Anterior cingulate cortex (tissue), 58 donors: ENCODE measurements at places on chromosomes 2 and 18.

- no peak for DNase-seq
Measured at GRCh38 chr18:69128978-69129377, 271.7 kb upstream of the DOK6 start.

DNA sequence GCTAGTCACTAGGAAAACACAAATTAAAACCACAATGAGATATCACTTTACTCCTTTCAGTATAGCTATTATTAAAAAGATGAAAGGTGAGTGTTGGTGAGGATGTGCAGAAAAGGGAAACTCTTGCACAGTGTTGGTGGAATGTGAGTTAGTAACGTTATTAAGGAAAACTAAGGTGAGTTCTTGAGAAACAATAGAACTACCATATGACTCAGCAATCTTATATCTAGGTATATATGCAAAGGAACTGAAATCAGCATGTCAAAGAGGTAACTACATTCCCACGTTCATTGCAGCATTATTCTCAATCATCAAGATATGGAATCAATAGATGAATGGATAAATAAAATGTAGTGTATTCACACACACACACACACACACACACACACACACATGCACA, 117.3 kb upstream of the HNMT start:
- DNase-seq, result no peak

DNA sequence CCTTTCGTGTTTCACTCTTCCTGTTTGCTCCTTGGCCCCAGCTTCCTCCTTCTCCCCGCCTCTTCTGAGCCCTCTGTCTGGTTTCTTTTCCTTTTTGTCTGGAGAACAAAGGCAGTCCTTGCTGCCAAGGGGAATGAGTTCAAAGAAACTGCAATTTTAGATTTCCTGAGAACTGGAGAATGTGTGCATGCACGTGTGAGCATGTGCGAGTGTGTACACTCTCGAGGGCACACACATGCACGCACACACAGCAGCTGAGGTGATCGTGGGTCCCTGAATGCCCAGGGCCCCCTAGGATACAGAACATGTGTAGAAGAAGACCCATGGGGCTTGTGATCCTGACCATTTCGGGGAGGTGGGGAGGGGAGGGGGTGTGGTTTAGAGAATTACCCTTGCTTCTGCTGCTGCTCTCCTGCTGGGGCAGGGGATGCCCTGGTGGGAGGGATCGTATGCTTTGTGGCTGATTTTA, 151.8 kb downstream of the DYSF start:
- DNase-seq, result no peak

- no peak for DNase-seq
Measured at GRCh38 chr2:191148791-191149190, 2.0 kb downstream of the STAT4 start.

DNA sequence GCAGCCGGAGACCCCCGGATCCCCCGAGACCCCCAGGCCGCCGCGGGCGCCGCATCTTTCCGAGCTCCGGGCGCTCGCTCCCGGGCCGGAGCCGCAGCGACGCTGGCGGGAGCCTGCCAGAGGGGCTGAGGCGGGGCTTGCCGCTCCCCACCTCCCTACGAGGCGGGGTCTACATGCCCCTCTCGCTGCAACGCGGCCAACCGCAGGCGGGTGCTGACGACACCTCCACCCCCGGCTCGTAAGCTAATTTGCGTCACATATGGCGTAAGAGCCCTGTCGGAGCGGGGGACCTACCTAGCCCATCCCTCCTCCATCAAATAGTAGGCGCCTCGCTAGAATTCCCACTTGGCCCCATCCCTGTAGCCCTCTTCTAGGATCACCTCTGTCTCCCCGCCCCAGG, at the start of gene PTPRN:
Gene PTPRN, minus strand, starts transcription at position 124 of the 400 bp plus-strand sequence. Its CDS starts 69 bp downstream, at position 55.
- DNase-seq, result peak; percentile 78

DNA sequence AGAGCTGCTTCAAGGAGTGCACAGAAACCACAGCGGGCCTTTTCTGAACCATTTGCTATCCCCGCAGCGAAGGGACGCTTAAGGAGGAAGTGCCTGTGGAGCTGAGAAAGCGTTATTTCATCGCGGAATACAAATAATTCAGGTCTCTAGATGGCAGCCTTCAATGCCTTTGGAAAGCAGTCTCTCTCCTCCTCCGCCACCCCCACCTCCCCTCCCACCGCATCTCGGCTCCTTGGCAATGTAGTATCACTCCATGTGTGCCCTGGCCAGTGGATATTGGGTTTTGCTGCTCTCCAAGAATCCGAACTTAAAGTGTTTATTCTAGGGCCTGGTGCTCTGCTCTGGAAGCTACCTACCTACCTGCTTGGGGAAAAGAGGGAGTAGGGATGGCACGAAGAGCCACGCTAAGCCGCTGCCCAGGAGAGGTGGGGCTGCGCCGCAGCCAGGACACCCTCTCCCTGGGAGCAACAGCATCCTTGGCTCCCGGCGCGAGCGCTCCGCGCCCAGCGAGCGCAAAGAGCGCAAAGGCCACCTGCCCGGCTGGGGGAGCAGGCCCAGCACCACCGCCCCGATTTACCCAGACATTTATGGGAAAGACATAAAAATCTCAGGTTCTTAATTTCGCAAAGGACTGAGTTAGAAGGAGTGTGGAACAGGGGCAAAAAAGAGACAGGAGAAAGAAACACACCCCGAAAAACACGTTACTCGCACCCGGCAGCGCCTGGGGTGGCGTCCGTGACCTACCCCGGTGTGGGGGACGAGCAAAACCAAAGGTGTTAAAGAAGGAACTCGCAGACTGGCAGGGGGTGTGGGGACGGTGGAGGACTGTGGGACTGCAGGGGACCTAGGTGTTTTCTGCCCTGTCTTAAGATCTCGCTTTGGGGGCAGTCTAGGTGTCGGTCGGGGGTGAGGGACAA, 1.0 kb downstream of the SPHKAP start:
- DNase-seq, result peak; percentile 8

DNA sequence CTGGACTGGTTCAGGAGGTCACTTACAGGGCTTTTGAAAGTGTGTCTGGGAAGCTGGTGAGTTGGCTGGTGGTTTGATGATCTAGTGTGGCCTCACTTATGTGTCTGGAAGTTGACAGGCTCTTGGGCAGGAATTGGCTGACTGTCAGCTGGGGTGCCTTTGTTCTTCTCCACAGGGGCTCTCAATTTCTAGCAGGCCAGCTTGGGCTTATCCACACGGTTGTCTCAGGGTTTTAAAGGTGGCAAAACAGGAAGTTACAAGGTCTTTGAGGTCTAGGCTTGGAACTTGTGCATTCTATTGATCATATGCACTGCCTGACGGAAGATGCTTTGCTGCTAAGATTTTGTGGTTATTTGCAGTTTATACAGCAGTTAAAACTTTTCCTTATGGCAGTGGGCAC, 52.0 kb upstream of the CELF4 start:
- DNase-seq, result no peak

GRCh38 chr2:154158101-154158500, 286.4 kb downstream of the GALNT13 start:
- no peak for DNase-seq

DNA sequence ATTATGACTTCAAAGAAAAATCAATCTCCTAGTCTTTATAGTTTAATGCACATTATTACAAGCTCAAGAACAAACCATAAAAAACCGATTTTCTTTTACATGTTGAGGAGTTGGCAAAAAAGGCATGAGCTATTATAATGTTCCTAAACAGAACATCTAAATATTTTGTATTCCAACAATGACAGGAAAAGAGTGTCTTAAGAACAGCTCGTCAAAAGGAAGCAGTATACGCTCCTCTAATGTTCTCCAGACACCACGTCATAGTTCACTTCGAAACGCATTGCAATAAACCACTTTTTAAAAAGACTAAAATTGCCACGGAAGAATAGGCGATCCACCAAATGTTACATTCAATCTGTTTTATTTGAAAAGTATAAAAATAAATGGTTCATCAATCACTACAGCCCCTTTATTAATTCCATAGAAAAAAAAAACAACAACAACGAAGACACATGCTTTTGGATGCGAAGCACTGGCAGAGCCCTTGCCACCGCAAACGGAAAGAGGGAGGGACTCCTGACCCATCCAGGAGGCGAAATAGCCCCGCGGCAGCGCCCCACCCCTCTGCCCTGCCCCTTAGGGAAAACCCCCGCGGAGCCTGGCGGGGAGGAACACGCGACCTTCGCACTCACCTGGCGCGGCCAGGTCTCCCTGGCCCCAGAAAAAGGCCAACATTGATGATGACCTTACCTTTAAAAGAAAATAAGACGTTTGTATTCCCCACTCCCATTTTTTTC, 45.8 kb downstream of the MBP start:
- no peak for DNase-seq

- DNase-seq, result no peak
Measured at GRCh38 chr18:40357536-40357935, 1597.5 kb upstream of the PIK3C3 start.

- no peak for DNase-seq
Measured at GRCh38 chr2:3429066-3429610, 49.6 kb downstream of the TRAPPC12 start.

- DNase-seq, result no peak
Measured at GRCh38 chr2:200351815-200352214, 45.3 kb downstream of the SPATS2L start.

DNA sequence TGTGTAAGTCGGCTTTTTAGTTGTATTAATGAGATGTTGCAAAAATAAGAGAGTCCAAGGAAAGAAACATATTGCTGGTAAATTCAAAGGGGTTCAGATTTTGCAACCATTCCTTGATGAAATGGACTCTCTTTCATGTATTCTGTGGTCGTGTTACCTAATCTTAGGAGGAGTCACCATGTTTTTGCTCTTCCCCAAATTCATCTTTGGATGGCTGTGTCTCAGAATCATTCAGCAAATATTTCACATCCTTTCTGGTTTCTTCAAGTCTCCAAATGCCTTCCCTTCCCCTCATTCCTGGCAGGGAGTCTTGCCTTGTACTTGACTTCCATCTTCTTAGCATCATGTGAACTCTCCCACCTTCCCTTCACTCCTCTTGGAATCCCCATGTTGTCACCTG, 66.1 kb downstream of the PTPRM start:
- DNase-seq, result no peak

DNA sequence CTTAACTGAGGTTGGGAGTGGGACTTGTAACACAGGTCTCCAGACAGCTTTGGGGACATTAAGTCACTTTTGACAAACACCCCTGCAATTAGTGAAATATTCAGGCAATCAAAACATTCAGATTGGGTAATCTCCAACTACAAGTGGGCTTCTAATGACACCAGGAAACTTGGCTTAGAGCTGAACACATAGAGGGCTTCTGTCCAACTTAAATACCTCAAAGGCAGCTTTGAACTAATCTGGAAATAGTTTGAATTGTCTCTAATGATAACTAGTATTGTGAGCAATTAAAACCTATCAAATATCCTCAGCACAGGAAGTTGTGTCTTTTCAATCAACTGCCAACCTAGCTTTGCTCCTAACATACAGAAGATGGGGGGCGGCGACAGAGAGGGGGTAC, 5.1 kb upstream of the ASPRV1 start:
- DNase-seq, result no peak

DNA sequence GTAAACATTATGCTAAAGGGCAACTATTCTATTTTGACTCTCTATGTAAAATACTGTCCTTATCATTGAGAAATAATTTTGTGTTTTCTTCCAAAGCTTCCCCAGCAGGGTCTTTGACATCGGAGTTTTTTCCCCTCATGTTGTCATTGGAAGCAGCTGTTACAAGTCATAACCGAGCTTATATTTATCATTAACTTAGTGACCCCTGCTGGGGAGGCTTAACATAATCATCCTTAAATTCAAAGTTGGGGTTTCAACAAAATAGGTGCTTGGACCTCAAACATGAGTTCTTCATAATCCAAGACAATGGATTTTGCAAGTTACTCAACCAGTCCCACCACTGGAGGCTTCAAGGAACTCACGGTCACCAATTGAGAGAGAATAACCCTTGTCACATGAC, 330.9 kb downstream of the DCC start:
- no peak for DNase-seq

DNA sequence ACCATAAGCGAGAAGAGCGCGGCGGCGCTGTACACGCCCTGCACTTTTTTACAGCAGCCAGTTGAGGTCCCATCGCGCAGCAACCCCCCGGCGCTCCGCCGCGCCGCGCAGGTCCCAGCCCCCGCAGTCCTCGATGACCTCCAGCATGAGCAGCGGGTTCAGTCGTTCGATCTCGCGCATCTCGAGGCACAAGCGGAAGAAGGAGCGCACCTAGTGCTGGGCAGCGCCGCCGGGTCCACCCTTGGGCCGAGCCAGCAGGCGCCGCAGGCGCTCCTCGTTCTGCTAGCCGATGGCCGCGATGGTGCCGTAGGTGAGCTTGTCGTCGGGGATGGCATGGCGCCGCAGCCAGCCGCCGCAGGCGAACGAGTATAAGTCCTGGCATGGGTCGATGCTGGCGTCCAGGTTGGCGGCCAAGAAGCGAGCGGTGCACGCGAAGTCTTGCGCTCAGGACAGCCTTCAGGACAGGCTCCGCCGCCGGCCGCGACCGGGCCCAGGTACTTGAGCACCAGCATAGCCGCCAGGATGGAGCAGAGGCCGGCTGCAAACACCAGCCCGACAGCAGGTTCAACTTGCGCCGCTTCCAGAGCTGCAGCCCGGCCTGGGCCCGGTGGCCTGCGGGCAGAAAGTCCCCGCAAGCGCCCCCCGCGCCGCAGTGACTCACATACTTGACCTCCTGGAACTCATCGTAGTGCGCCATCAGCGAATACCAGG, 8.3 kb downstream of the ALPP start:
- DNase-seq, result no peak

- DNase-seq, result no peak
Measured at GRCh38 chr2:25586726-25587144, 86.6 kb downstream of the DTNB start.

GRCh38 chr2:224586127-224586695, 1.0 kb upstream of the CUL3 start:
- DNase-seq, result no peak

- DNase-seq, result no peak
Measured at GRCh38 chr2:51717312-51717711, 685.4 kb upstream of the NRXN1 start.

- peak; percentile 14 for DNase-seq
Measured at GRCh38 chr2:86622519-86623042, 1.1 kb downstream of the RNF103 start.

- no peak for DNase-seq
Measured at GRCh38 chr2:221807706-221808105, 235.6 kb upstream of the EPHA4 start.

DNA sequence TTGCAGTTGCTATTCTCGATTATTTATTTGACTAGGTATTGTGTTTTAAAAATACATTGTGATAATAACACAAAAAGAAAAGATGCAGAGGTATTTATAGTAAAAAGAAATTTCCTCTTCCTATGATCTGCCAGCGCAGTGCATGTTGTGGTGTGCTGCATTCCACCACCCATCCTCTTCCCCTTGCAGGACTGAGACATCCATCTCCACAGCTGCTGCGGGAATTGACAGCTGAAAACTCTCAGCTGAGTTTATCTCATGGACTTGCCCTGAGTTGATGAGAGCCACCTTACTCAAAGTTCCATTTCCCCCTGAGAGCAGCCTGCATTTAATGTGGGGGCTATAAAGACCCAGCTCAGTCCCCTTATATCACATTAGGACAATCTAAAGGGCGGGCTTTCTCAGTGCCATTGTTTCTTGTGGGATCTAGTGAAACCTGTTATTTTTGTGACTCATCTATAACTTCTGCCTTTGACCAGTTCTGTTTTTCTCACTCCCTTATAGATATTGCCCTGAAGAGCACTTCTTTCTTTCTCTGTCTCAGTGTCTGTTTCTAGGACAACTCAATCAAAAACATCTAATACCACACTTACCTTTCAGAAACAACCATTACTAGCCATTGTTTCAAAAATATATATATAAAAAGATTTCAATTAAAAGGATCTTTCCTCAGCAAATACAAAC, 698.5 kb downstream of the NR4A2 start:
- DNase-seq, result no peak

- DNase-seq, result no peak
Measured at GRCh38 chr2:58992062-58992706, 751.1 kb upstream of the FANCL start.

GRCh38 chr2:215812966-215813365, 200.4 kb downstream of the MREG start:
- DNase-seq, result no peak
